Calu3 (cell line): ENCODE measurements at places on chromosomes 13 and 19. TPM values are rescaled to one million over a fixed set of nuclear protein-coding genes. Genes with fewer than 3 reads are reported as not detected.

DNA sequence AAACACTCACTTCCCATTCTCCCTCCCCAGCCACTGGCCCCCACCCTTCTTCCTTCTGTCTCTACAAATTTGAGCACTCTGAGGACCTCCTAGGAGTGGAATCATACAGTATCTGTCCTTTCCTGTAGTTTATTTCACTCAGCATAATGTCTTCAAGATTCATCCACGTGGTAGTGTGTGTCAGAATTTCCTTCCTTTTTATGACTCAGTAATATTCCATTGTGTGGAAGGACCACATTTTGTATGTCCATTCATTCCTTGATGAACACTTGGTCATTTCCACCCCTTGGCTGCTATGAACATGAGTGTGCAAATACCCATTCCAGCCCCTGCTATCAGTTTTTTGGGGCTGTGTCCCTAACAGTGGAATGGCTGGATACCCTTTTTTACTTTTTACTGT is 9.8 kb downstream of the KLF2 start:
- no peak overlapping the region for H3K4me3 ChIP-seq
- no peaks in the 10 kb centered on the region for H3K27me3 ChIP-seq
- no peak overlapping the region for H3K27ac ChIP-seq
- peaks cover 8% of the 10 kb centered on the region for H3K4me1 ChIP-seq

DNA sequence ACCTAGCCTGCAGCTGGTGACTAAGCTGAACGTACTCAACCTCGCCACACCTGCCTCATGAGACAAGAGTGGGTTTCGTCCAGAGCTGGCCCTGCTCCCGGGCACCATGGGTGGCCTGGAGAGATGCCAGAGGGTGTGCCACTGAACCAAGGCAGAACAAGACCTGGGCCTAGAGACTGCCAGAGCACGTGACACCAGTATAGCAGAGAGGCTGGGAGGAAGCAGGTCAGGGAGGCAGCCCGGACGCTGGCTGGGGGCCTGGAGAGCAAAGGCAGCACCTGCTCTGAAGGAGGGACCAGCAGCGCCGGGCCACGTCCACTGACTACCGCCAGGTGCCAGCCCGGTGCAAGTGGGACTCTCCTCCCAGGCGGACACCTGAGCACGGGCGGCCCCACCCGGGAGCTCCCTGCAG is 7.3 kb upstream of the C13orf46 start:
- H3K36me3 ChIP-seq, result no peaks in the 10 kb centered on the region
- no peak overlapping the region for H3K4me3 ChIP-seq
- DNase-seq, result peak; percentile 16
- no peak overlapping the region for H3K27ac ChIP-seq
- no peaks in the 10 kb centered on the region for H3K27me3 ChIP-seq

DNA sequence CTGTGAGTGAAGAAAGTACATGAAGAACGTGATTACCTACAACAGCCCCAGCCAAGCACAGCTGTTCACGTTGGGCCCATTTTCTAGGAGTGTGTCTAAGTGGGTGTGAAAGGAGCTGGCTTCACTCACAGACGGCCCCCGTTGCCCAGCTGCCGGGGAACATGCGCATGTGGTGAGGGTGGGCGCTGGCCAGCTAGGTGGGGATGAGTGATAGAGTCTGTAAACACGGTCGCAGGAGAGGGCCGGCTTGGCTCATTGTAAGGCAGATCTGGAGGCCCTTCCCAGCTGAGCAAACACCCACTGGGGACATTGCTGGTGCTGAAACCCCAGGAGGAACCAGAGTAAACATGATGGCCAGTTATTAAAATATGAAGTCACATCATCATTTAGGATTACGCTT is 160.5 kb downstream of the TEX29 start:
- no peaks in the 10 kb centered on the region for H3K4me1 ChIP-seq
- H3K4me3 ChIP-seq, result no peak overlapping the region
- H3K27ac ChIP-seq, result no peak overlapping the region

- H3K27me3 ChIP-seq, result no peaks in the 10 kb centered on the region
- peak overlapping the region; percentile 80 for H3K4me3 ChIP-seq
- peaks cover 7% of the 10 kb centered on the region for H3K4me1 ChIP-seq
- H3K27ac ChIP-seq, result peak overlapping the region; percentile 82
Observed at GRCh38 chr13:99501848-99502301, 603 bp downstream of the TM9SF2 start.

GRCh38 chr19:18373892-18374629 is 11.9 kb upstream of the GDF15 start:
- peaks cover 19% of the 10 kb centered on the region for H3K36me3 ChIP-seq
- peak; percentile 91 for DNase-seq

- H3K27me3 ChIP-seq, result peaks cover 12% of the 10 kb centered on the region
- no peak overlapping the region for H3K27ac ChIP-seq
- H3K4me3 ChIP-seq, result no peak overlapping the region
- DNase-seq, result no peak
- no peaks in the 10 kb centered on the region for H3K36me3 ChIP-seq
- no peaks in the 10 kb centered on the region for H3K4me1 ChIP-seq
Observed at GRCh38 chr19:19543101-19543500, 5.0 kb downstream of the CILP2 start.

GRCh38 chr13:98998831-98999638 is 21.2 kb upstream of the DOCK9 start:
- peaks cover 15% of the 10 kb centered on the region for H3K4me1 ChIP-seq

DNA sequence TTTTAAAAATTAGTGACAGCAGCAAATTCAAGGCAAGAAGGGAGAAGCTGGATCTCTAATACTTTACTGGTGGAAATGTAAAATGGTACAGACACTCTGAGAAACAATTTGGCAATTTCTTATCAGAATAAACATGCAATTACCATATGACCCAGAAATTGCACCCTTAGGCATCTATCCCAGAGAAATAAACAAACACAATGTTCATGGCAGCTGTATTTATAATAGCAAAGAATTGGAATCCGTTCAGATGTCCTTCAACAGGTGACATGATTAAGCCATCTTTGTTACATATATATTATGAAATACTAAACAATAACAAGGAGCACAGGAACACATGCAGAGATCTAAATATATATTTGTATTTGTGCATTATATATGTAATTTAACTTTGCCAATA is 756.5 kb downstream of the SLITRK1 start:
- no peak overlapping the region for H3K4me3 ChIP-seq
- H3K36me3 ChIP-seq, result no peaks in the 10 kb centered on the region
- DNase-seq, result no peak
- H3K4me1 ChIP-seq, result no peaks in the 10 kb centered on the region
- H3K27me3 ChIP-seq, result no peaks in the 10 kb centered on the region

GRCh38 chr13:39631307-39631706 is 24.2 kb upstream of the COG6 start:
- H3K4me3 ChIP-seq, result no peak overlapping the region
- no peak overlapping the region for H3K27ac ChIP-seq
- no peaks in the 10 kb centered on the region for H3K27me3 ChIP-seq
- DNase-seq, result no peak

CEACAM7 gene
- total RNA-seq, result 5.9 and 9.0 TPM in 2 replicates

LRRC25 gene
- total RNA-seq, result not detected in 2 replicates

ZNF576 gene
- 19.4 and 20.7 TPM in 2 replicates for total RNA-seq

CYP4F3 gene
- total RNA-seq, result 6.9 and 16.7 TPM in 2 replicates

SLC15A1 gene
- total RNA-seq, result 0.99 and 1.7 TPM in 2 replicates
